Activated CD8-positive, alpha-beta memory T cell treated with anti-CD3 and anti-CD28 coated beads for 1 hour (primary cell): ENCODE measurements at places on chromosomes 2 and 18.

DNA sequence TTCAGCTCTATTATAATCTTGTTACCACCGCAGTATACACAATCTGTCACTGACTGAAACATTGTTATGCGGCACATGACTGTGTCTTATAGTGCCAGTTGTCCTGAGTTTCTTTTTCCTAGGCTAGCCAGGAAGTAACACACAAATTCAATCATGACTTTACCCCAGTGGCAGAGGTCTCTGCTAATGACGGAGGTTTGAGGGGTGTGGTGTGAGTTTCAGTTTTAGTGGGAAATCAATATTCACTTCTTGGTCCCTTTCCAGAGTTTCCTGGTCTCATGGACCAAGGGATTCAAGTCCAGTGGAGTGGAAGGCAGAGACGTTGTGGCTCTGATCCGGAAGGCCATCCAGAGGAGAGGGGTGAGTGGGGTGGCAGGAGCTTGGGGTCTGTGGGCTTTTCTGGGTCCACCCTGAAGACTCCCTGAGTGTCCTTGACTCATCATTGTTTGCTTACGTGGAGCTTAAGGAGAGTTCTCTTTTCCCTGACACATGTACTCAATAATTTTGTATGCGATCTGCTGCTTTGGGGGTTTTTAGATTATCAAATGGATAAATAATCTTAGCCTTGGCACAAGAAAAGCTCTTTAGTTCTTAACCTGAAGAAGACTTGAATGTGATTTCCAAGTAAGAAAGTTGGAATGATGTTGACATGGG is 39.2 kb downstream of the HK2 start:
- no peak for DNase-seq

DNA sequence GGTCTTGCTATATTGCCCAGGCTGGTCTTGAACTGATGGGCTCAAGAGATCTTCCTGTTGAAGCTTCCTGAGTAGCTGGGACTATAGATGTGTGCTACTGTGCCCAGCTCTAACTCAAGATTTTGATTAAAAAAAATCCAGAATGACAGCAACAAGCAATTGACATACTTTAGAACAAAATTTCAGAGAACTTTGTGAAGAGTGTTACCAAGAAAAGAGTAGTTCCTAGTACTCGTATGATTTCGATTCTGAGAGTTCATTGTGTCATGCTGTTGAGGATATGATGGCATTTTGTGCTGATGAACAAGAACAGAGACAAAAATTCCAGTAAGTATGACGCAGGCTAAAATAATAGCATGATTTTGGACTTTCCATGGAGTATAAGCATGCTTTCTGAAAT is 90.2 kb upstream of the TWSG1 start:
- no peak for DNase-seq

DNA sequence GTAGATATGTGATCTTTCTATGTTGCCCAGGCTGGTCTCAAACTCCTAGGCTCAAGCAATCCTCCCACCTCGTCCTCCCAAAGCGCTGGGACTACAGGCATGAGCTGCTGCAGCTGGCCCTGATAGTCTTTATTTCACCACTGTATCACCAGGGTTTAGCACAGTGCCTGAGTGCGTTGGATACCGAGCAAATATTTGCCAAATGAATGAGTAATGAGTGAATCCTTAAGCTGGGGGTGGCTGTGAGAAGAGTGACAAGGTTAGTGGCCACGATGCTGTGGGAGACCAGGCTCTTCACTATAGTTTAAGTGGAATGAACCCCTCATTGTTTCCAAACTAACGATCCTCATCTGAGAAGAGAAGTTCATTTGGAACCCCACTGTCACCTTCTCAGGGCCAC is 60.8 kb upstream of the FAM136A start:
- no peak for DNase-seq

DNA sequence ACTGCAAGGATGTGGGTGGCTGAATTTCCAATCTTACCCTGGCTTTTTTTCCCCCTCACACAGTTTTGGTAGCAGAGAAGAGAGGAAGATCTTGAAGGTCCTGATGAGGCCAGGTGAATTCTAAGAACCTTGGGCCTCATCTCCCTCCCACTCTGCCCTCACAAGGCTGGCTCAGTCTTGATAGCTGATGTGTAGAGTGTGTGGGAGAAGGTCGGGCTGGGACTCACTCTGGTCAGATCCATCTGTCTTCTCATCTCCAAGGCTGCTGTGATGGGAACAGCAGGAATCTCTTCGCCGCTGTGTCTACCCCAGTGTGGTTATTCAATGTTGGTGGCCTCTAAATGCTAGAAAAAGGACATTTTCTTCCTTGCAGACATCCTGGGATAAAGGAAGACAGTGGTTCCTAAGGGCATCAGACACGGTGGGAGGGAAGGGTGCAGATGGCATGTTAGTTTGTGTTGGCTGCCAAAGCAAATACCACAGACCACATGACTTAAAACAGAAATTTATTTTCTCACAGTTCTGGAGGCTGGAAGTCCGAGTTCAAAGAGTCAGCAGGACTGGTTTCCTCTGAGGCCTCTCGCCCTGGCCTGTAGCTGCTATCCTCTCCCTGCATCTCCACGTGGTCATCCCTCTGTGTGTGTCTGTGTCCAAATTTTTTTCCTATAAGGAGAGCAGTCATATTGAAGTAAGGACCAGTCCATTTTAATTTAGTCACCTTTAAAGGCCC is 37.6 kb upstream of the MGAT4A start:
- no peak for DNase-seq

GRCh38 chr18:41513438-41513837 is 441.6 kb upstream of the PIK3C3 start:
- no peak for DNase-seq

DNA sequence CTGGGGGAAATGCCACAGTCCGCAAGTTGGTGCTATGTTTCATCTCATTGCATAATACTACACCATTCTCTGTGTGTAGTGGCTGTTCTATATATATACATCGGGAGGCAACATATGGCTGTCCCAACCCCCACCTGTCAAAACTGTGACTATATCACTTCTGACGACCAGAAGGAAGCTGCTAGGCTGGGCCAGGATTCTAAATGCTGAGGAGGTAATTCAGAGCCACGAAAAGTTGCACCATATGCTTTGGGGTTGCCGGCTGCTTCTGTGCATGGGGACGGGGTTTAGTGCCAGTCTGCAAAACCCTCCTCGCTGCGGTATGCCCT is 117.3 kb downstream of the MSH2 start:
- DNase-seq = no peak

- no peak for DNase-seq
These were observed 10.7 kb upstream of the MRO start for GRCh38 chr18:50830544-50830943.

- no peak for DNase-seq
These were observed 98.9 kb upstream of the ODC1 start for GRCh38 chr2:10546975-10547391.

- DNase-seq = no peak
These were observed 23.6 kb downstream of the MAP3K20 start for GRCh38 chr2:173099271-173099670.

DNA sequence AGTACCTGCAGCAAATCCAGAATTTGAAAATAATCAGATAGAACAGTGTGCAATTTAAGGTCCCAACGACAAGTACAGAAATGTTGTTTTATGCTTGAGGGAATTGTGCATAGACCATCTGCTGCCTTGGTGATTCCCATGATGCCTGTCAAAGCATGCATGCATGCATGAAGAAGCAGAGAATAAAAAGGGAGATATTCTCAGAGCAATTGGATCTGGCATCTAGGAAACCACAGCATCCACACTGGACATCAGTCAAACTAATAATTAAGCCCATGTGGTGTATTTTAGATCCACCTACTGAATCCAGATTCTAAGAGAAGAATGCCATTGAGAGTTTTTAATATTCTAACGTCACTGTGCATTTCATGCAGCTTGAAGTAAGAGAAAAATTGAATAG is 361.2 kb downstream of the FSIP2 start:
- no peak for DNase-seq

DNA sequence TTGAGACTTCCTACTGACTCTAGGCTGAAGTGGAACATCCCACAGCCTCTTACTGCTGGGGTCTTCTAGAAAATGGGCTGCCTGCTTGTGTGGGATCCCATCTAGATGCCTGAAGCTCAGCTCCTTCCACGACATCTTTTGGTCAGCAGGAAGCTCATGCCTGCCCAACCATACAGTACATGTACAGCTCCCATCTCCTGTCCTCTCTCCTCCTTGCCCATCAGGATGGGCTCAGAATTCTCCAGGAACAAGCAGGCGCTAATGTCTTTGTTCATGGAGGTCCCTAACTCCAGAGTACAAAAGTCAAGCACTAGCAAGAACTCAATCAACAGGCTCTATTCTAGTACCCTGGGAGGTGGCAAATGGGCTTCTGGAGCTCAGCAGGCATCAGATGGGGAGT is 31.7 kb upstream of the GPR17 start:
- no peak for DNase-seq

DNA sequence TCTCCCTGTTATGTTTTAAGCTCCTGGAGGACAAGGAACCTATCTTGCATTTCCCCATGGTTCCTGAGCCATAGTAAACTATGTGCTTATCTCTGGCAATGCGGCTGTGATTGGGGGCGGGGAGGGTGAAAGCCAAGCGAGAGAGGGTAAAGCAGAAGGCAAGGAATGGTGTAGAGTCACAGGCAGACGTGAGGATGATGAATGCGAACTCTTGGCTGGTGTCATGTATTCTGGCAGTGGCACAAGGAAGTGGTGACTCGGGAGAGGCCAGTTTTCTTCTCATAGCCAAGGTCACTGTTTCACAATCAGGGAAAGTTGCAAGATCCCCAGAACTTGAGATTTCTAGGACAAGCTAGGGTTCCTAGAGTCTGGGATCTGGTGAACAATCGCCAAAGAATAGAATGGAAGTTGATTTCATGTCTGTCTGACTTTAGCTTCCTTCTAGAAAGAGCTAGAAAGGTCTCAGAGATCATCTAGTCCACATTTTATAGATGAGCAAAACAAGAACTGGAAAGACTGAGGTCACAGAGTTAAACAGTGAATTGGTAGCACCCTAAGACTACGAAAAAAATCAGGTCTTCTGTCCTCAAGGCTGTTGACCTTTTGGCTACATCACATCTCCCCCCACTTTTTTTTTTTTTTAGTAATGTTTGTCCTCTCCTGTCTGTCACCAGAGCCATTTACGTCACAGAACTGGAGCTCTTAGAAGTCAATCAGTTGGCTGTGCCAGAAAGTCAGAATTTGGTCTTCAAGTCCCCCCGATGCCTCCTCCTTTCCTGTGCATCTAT is 137.0 kb downstream of the BCL11A start:
- no peak for DNase-seq

- DNase-seq = no peak
These were observed 49.1 kb upstream of the GPC1 start for GRCh38 chr2:240386326-240386725.
